ENCODE measurements at places on chromosomes 7 and 10.

DNA sequence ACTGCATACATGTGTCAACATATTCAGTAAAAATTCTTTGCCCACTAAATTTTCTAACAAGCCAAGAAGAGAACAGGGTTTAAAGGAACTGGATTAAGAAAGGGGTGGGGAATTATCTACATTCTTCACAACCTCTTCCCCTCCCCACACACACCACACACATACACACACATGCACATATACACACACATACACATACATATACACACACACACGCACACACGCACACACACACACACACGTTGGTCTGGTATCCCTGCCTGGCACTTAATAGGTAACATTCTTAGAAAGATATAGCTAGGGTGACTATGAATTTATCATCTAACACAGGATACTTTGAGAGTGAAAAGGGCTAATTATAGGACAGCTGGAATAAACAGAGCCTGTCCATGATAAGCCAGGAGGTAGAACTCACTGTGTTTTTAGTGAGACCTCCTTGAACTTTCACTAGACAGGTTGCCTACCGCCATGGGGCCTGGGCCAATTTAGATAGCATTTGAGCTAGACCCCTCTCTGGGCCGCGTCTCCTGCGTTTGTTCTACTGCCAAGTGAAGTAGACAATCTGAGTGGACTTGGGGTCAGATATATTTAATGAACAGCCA lies 33.1 kb upstream of the EPC1 start:
- no peak for DNase-seq

GRCh38 chr10:89582022-89582421 lies 46.6 kb upstream of the SLC16A12 start:
- DNase-seq = no peak

DNA sequence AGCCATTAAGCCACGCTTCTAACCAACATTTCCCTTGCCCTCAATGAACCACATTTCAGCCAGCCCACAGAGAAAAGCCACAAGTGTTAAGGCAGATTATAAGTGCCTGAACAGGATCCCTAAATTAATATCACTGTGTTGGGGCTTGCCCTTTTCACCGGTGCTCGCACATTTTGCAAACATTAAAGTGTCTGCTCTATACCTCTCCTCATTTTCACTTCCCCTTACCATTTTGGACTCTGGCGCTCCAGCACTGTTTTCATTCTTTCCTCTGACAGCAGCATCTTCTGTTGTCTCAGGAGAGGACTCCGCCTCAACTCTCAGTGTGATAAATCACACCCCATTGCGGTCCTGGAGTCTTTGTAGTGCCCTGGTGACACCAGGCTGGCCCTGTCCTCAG lies 274.2 kb downstream of the BAMBI start:
- peak; percentile 2 for DNase-seq

DNA sequence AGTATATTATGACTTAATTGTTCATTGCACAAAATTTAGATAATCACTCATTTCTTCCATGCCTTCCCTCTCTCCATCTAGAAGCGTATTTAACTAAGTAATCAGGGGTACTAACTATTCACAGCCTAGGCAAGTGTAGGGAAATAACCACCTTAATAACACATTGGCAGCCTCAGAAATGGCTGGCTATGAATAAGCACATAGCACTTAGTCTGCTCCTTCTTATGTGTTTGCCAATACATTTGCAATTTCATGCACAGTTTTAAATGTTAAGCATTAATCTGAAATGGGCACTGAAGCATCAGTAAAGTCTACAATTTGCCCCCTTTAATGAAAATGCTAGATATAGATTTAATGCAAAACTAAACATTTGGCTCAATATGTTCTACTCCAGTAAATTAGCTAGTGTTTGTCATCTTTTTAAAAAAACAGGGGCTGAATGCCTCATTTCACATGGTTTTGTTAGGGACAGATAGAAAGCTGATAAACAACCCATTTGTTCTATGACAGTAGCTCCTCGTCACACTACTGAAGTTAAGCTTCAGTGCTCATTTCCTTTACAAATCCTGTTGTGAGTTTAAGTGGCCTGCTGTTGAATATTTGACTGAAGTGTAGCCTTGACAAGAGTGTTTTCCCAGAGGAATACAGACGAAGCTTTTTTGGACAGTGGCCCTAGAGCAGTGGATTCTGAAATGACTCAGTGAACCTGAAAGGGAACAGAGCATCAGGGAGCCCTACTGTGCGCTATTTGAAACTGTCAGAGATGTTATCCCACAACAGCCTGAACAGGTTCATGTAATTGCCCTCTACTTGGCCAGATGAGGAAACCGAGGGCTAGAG lies 30.5 kb downstream of the HHEX start:
- DNase-seq = no peak

DNA sequence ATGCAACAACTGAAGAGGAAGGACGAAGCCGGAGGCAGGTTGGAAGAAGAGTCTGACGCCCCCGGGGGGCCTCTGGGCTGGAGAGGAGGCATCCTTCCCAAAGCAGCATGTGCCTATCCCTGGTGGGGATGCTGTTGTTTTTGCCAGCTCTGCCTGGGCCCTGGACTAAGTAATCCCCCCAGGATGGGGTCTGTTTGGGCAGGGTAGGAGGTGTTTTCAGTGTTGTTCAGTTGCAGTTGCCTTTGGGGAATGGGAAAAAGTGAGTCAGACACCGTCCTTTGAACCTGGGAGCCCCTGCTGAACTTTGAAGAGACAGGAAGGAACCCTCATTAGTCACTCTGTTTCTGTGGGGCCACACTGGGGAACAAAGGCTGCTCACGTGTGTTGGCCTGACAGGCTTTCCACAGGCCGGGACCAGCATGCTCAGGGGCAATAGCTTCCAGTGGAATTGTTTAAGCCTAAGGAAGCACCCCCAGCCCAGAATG lies 35.2 kb upstream of the GDF10 start:
- no peak for DNase-seq

GRCh38 chr10:51832652-51833383 lies 133.4 kb upstream of the CSTF2T start:
- DNase-seq = peak; percentile 21

DNA sequence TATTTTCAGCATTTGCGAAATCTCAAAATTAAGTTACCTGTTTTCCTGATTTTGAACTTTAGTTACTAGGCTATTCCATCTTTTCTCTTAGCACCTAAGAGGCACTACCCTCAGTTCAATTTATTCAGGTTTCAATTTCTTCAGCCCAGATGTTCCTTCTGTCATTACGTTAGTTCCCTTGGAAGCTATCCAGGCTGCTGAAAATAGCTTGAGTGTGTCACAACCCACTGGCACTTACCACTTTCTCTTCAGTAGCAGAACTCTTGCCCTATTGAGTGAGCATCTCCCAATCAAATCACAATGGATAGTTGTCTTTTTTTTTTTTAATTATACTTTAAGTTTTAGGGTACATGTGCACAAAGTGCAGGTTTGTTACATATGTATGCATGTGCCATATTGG lies 332.7 kb upstream of the LRGUK start:
- DNase-seq = no peak

DNA sequence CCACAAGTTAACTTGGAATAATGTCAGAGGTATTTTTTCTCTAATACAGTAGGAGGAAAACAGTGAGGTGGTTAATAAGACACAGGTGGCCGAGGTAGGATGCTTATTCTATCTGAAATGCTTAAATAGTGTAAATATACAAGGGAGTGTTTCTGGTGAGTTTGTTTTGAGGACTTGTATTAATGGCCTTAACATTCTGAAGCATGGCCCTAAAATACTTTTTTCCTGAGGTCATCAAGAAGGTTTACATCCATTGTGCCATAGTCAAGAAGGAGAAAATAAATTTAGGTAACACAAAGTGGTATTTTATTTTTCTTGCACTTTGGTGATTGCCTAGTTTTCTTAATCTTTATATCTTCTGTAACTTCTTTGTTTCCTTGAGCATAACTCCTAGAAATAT lies 18.8 kb downstream of the GNAI1 start:
- no peak for DNase-seq

GRCh38 chr10:114327537-114328440 lies 76.5 kb downstream of the AFAP1L2 start:
- no peak for DNase-seq

DNA sequence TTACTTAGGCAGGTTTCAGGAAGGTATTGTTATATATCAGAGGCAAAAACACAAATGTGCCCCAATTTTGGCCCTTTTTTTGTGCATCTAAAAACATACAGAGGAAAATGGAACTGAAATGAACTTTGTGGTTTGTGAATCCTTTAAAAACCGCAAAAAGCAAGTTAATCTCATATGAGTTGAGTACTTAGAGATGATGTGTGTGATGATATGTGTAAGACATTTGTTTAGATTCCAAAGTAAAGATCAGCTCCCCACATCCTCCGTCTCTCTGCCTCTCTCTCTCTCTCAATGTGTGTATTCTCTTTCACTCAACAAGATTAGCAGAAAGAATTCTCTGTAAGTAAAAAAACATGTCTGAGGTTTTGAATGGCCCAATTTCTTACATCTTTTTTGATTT lies 201.9 kb downstream of the MALRD1 start:
- no peak for DNase-seq

- no peak for DNase-seq
These were observed 52.5 kb downstream of the KLRG2 start for GRCh38 chr7:139431010-139431409.

- peak; percentile 38 for DNase-seq
These were observed 655 bp downstream of the LMTK2 start for GRCh38 chr7:98107313-98107721.

DNA sequence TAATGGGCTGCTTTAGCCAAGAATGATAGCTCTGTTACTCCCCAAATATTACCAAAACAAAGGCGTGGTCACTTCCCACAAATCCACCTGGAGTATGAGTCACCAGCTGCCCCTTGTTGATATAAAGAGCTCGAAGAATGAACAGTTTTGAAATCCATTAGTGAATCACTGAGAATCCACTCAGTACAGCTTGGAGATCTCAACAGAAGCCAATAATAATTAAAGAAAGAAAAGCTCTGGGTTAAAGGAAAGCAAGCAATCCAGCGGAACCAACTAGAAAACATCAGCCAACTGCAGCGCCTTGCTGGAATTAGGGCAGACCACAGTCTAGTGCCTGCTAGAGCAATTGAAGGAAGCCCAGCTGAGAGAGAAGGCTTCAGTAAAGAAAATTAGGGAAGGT lies 576.0 kb upstream of the C7orf33 start:
- DNase-seq = no peak

DNA sequence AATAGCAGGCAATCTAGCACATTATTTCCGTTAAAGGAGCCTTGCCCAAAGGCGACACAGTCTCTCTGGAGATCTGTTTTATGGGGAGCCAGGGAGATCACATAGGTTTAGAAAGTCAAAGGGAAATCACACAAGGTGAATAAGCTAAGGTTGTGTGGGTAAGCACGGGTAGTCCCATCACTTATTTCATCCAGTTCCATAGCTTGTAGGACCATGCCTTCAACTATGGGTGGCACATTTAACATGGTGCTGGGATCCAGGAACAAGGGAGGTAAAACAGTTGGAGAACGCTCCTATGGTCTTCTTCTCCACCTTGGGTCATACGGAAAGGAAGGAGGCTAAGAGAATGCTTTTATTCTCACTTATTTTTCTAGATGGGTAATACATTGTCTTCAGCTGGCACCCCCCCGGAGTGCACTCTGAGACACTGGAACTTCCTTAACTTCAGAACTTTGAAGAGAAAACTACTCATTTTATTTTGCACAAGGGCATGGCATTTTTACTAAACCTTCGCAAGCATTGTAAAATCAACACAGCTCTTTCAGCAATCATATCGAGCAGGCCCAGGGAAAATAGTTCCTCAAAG lies 435.4 kb downstream of the KIF20B start:
- DNase-seq = peak; percentile 30

GRCh38 chr7:2122651-2123050 lies 110.1 kb downstream of the MAD1L1 start:
- DNase-seq = no peak

- no peak for DNase-seq
These were observed 27.2 kb downstream of the GARIN1A start for GRCh38 chr7:128699196-128699712.

DNA sequence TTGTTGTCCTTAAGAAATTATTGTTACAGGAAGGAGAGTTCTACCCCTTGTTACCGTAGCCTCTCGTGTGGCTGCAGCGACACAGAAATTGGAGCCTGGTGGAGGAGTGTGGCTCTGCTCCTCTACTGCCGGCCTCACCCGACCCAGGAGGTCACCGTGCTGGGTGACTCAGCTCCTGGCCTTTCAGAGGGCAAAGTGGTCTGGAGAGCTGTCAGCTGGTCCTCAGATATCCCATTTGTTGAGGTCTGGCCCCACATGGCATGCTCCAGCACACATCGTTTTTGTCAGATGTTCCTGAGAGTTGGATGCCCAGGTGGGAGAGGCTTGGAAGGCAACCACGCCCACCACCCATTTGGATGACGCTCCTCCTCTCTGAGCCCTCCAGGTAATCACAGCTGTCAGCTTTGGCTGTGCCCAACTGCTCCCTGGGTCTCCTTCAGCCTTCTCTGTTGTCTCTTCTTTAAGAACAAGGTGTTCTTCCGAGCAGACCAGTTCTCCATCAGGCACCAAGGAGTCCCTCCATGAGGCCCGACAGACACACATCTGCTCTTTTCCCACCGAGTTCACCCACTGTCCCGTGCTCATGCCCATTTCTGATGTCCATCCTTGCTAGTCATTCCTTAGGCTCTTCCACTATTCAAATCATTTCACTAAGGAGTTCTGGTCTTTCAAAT lies 80.3 kb downstream of the RAMP3 start:
- DNase-seq = no peak

GRCh38 chr10:78474743-78475142 lies 441.1 kb downstream of the RPS24 start:
- no peak for DNase-seq

Measured in GM12865 (cell line).